IPS DF 19.7 (cell line): ENCODE measurements at places on chromosomes 11 and 22.

GRCh38 chr11:4808476-4808875 lies 4.3 kb upstream of the OR52R1 start:
- no peak for DNase-seq

- no peak for DNase-seq
Observed at GRCh38 chr22:38204784-38205183, 3.0 kb downstream of the MAFF start.

DNA sequence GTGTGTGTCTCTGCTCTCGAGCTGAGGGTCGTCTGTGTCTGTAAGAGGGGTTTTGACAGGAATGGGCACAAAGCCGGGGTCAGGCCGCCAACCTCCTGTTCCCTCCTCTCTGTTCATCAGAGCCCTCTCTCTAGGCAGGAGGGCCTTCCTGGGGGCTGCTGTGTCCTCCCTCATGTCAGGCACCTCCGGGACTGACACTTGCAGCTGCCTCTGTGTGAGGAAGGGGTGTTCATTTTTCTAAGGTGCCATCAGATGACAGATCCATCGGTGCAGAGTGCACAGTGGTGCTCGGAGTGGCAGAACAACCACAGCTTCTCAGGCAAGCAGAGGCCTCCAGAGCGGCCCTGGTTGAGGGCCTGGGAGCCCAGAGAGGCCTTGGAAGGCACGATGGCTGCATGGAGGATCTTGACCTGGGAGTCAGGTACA lies 265.4 kb upstream of the B3GAT1 start:
- DNase-seq = no peak

DNA sequence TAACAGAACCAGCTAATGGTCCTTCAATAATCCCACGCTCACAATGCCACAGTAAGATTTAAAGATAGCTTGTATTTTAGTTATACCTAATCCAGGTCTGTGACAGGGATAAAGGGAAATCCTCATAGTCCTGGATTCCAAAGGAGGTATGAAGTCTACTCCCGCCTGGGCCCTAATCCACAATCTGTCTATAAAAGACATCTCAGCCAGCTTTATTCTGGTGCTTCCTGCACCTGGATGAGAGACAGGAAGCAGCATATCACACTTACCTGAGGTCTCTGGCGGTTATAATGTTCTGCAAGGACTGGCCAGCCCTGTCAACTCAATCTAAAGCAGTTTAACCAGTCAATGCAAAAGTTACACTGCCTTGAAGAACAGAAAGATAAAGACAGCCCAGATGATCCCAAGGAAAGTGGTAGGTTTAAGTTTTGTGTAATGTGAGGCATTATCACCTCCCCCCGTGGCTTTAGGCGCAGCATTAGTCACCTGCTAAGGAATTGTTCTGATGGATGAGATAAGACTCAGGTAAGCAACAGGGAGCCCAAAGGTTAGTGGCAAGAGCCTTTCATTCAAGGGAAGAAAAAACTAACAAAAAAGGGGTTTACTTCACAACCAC lies 57.6 kb downstream of the PLEKHA7 start:
- DNase-seq = no peak

DNA sequence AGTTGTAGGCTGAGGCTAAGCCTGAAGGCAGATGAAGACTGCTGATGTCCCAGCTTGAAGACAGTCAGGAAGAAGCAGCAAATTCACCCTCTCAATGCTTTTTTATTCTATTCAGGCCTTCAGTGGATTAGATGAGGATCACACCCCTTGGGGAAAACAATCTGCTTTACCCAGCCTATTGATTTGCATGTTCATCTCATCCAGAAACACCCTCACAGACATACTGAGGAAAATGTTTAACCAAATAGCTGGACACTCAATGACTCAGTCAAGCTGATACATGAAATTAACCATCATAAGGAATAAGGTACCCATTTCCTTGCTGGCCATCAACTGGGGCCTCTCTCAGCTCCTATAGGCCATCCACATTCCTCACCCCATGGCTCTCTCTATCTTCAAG lies 549.9 kb upstream of the CCDC90B start:
- DNase-seq = no peak

GRCh38 chr11:1219834-1220815 lies 2.7 kb upstream of the MUC5B start:
- DNase-seq = no peak

DNA sequence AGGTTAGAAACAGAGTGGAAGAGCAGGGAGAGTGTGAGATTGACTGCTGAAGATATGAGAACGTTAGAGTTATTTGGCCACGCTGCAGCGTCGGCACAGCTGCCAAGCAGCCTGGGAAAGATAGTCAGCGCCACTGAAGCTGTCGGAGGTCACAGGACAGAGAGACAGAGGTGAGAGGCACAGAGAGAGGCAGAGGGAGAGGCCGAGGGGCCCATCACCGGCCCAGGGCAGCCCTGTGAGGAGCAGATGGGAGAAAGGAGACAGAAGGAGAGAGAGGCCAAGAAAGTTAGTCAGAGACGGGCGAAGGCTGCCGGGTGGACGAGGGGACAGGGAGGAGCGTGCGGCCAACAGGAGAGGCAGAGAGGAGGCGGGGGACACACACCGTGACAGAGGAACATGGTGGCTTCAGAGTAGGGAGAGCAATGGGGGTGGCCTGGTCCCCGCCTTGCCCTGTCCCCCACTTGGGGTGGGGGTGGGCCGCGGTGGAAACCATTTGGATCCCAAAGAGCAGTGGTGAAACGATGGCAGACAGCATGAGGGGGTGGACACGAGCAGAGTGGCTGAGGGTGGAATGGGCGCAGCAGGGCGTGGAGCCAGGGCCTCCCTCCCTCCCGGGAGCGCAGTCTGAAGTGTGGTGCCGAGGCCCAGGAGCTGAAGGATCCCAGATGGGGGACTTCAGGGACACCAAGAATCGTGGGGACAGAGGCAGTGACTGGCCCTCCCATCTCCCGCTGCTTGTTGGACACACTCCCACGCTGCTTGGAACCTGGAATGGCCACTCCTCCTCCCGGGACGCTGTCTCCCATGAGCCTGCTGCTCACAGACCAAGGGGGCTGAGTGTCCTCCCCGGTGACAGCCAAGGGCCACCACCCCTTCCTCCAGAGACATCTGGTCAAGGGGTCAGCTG lies 26.6 kb downstream of the LRRC10B start:
- DNase-seq = no peak

DNA sequence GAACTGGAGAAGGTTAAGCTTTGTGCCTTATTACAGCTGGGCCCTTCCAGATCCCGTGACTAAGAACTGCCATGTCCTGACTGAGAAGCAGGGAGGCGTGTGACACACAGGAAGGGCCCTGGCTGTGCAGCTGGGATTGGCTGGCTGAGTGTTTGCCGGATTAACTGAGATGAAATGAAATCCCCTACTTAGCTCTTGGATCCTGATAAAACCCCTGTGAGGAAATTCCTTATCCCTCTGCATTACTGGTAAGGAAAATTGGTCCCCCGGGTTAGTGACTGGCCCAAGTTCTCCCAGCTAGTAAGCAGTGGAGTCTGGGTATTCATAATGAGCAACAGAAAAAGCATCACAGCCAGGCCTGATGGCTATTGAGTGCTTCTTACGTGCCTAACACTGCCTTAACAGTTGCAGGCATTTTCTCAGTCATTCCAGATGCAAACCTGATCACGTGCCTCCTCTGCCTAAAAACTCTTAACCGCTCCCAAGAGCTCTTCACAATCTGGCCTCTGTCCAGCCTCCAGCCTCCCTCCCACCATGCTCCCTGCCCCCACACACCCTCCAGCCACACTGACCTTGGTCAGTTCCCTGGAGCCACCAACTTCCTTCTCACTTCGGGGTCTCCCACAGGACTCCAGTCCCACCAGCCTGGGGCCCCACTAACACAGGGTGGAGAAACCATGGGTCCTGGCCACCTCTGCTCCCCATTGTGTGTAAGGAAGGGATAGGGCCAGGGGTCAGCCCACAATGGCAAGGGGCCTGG lies 37.8 kb downstream of the ARRB1 start:
- DNase-seq = no peak

DNA sequence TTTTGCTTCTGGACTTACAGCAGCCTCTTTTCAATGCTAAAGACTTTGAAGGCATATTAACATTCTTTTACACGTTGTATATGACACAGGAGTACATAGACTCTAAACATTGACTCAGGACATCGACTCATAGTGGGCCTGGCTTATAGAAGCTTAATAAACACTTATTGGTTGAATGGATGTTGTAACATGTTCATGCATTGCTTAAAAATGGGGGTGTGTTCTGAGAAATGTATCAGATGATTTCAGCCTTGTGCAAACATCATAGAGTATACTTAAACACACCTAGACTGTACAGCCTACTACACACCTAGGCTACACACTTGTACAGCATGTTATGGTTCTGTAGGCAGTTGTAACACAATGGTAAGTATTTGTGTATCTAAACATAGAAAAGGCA lies 17.9 kb downstream of the TTC17 start:
- no peak for DNase-seq

GRCh38 chr11:47592251-47592650 lies 2.0 kb downstream of the C1QTNF4 start:
- DNase-seq = no peak

DNA sequence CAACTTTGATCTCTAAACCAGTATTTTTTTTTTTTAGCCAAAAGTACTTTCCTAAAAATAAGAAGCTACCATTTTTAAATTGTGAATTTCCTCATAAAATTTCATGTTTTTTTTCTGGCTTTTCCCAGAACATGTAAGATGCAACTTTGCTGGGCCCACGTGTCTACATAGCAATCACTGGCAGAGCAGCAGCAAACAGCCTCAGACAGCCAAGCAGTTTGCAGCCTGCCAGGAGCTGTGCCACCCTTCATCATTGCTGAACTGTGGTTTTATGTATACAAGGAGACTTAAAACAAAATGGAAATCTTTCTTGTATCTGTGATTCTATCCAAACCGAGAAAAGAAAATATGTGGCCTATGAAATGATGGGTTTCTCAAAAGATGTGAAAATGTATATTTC lies 110.2 kb downstream of the GRIA4 start:
- no peak for DNase-seq

GRCh38 chr11:131025421-131026125 lies 109.3 kb upstream of the SNX19 start:
- no peak for DNase-seq

DNA sequence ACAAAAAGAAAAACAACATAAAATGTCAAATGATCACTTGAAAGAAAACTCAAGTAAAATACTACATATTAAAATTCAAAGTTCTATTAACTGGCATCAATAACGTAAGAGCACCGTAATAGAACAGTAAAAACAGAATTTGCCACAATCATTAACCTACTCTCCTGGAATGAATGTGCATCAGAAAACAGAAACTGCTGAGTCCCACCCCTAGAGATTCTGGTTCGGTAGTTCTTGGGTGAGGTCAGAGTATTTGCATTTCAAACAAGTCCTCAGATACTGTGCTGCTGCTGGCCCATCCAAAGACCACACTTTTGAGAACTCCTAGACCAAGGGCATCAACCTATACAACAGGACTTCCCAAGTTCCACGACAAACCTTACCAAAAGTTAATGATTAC lies 23.5 kb downstream of the PITPNB start:
- DNase-seq = no peak

DNA sequence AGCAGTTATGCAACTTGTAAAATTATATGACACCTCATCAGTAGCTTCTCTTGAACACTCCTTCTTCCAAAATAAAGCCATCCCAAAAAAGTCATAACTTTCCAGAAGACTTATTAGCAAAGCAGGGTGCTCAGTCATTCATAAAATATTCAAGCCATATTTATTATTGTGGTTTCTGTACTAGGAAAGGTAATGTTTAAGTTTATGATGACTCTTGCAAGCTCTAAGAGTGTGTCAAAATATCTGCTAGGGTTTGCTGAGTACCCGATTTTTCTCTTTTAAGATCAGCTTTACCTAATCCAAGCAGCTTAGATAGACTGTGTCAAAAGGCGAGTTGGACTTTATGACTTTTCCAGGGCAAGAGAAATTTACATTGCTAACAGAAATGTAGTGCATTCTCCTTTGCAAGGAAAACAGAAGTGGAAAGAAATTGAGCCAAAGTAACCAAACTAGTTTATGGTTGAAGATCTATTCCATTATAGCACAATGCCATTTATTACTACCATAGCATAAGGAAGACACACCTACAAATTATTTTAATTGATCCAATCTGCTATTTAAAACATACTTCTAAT lies 98.0 kb upstream of the SOX6 start:
- no peak for DNase-seq

GRCh38 chr11:95134491-95134890 lies 44.8 kb downstream of the ENDOD1 start:
- no peak for DNase-seq

DNA sequence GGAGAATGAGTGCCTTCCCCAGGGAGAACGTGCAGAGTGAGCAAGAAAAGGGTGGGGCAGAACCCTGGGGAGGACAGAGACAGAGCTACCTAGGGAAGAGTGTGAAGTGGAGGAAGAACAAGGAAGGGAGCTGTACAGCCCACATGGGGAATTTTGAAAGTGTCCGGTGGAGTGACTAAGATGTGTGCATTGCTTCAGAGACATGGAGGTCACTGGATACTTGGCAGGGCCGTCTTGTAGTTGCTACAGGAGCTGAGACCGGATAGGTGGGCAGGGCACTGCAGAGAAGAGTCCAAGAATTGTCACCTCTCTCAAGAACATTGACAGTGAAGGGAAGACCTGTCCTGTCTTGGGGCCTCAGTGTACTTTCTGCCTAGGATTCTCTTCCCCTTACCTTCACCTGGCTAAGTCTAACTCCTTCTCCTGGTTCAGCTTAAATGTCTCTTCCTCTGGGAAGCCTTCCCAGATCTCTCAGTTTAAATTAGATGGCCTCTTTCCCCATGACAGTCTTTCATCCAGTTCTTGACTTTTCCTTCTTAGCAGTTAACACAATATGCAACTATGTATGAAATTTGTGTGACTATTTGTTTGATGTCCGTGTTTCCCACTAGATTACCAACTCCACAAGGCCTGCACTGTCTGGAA lies 9.2 kb upstream of the P2RY6 start:
- no peak for DNase-seq

DNA sequence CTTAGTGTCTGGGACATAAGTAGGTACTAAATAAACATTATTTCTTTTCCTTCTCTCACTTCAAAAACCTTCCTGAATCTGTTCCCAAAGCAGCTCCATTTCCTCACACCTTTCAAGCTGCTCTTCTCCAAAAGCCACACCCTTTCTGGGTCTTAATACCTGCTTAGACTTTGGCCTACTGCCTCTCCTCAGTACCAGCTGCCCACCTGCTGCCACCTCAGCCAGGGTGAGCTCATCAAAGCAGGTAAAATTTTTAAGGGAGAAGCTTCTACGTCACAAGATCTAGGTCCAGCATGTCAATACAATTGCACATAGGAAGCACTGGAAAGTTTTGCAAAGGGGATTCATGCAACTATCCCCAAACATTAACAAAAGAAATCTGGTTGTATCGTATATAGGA lies 108.4 kb downstream of the RPL27A start:
- DNase-seq = no peak

GRCh38 chr11:86672007-86672621 lies at the start of gene ME3:
TSS of gene ME3 (minus strand) at chr11:86672616.
- no peak for DNase-seq
